ENCODE measurements at places on chromosomes 4 and X. TPM values are rescaled to one million over a fixed set of nuclear protein-coding genes. Genes with fewer than 3 reads are reported as not detected.

ARHGEF6 gene
- total RNA-seq, result 3.1 TPM

- DNase-seq, result no peak
Measured at GRCh38 chr4:116752027-116752426, 333.3 kb downstream of the TRAM1L1 start.

GRCh38 chr4:164572877-164573279 is 181.1 kb upstream of the SMIM31 start:
- no peak for DNase-seq

GRCh38 chr4:111689731-111690130 is 455.5 kb upstream of the FAM241A start:
- peak; percentile 10 for DNase-seq

- DNase-seq, result peak; percentile 9
Measured at GRCh38 chr4:108596344-108596743, 24.0 kb upstream of the RPL34 start.

- no peak for DNase-seq
Measured at GRCh38 chr4:7197910-7198309, 5.6 kb downstream of the SORCS2 start.

DNA sequence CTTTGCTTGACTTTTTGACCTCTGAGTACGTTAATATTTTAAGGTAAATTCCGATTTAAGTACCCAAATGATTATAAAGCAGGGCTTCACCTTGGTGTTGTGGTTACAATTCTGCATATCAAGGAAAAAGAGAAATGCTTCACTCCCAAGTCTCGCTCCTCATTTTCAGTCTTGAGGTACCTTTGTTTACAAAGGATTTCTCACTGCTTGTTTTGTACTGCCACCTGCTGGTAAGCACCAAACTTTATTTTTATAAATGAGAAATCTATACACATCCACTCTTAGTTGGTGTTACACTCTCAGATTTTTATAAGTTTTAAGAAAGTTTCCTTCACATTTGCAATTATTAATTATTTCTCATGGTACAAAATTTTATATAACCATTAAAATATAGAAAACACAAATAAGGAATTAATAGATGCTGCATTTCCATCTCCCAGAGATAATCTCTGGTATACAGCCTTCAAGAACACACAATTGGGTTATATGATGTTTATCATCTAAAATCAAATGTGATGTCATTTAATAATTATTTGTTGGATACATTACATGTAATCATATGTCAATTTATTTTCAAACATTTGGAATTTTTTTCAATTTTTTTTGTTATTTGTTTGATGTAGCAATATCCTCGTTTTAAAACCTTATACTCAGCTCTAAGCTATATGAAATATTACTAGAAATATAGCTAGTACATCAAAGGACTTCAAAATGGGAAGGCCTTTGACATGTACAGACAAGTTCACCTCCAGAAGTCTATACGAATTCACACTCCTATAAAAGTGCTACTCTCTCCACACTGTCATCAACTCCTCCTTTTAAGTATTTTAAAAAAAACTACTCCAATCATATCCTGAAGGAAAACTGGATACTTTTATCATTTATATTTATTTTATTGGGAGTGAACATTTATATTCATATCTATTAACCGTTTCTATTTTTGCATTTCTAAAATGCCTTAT is 179.9 kb downstream of the KCNIP4 start:
- peak; percentile 52 for DNase-seq

TEC gene
- 1.1 TPM for total RNA-seq

- DNase-seq, result peak; percentile 78
Measured at GRCh38 chrX:129748305-129748704, 9.5 kb downstream of the XPNPEP2 start.

DNA sequence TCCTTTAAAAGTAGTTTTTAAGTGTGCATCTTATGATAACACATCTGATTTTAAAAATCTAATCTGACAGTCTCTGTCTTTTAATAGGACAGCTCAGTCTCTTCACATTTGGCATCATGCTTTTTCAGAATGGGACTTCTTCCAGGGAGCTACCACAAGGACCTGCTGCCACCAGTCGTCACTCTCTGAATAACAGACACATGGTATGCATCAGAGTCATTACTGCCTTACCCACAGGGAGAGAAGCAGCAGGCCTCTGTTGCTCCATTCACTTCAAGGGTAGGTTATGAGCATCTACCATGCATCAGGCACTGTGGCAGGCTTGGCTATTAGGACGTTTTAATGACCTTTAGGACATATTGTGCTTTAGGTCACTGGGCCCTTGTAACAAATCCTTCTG is 50.0 kb upstream of the AFAP1 start:
- no peak for DNase-seq

GRCh38 chrX:41234962-41235361 is 99.0 kb upstream of the DDX3X start:
- DNase-seq, result no peak

DNA sequence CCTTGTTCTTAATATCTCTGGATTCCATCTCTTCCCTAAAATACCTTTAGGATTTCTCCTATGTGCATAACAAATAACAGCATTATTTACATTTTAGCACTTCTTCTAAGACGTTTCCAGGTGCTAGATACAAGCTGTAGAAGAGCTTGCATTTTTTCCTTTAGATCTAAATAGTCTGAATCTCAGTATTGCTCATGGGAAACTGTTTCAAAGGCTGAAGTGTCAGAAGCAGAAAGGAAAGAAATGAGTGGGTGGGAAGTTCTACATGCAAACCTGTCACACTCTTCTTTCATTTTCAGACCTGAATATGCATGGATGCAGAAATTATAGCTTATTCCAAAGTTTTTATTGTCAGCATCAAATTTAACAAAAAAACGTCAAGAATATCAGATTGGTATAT is 41.8 kb downstream of the FGF13 start:
- no peak for DNase-seq

GRCh38 chr4:149928507-149928906 is 112.9 kb upstream of the IQCM start:
- no peak for DNase-seq

PHOX2B gene
- total RNA-seq, result not detected

MAP9 gene
- 6.6 TPM for total RNA-seq

All from IMR-90 (cell line).